ENCODE measurements at places on chromosomes 1 and 21.
A peak's percentile ranks its signal among the peaks of the same experiment; 100 is the strongest.

GRCh38 chr1:170221031-170221430 lies 75.3 kb downstream of the NTMT2 start:
- no peak for DNase-seq

GRCh38 chr1:176211396-176212165 lies 4.5 kb upstream of the COP1 start:
- DNase-seq = no peak

DNA sequence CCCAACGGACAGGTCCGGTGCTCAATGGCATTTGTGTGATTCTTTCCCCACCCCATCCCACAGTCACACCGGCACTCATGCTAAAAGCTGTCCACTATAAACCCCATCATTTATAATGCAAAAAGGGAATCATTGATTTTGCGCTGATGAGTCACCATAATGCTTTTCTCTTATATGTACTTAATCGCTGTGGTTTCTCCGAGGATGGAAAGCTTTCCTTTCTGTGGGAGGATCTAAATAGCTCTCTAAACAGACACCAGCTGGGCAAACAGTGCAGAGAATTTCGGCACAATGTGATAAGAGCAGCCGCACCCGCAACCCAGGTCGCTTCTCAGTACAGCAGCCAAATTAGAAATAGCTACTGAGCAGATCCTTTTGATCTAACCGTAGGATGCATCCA lies 85.6 kb downstream of the SETD4 start:
- peak; percentile 19 for DNase-seq

DNA sequence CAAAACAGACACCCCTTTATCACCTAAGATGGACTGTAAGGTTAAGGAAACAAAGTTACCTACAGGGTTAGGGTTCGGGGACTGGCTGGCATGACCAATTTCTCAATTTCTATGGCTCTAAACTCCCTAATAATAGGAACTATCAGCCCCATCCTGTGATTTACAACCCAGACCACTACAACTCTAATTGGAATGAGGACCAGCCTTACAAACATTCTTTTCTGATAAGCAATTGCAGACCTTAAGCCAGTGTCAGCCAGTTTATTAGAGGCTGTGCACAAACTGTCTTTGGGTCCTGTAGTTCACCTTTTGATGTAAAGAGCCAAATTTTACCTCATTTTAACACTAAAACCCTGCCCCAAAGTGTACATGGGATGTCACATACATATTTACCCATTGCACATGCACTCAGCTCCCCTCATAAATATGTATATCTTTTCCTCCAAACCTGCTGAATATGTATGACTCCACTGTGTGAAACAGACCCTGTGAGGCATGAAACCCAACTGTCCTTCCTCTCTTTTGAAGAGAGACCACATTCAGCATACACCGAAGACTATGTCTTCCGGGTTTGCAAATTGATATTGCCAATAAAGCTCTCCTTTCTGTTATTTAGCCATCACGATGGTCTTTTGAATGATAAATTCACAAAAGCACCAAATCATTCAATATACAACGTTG lies 7.3 kb upstream of the APP start:
- no peak for DNase-seq

DNA sequence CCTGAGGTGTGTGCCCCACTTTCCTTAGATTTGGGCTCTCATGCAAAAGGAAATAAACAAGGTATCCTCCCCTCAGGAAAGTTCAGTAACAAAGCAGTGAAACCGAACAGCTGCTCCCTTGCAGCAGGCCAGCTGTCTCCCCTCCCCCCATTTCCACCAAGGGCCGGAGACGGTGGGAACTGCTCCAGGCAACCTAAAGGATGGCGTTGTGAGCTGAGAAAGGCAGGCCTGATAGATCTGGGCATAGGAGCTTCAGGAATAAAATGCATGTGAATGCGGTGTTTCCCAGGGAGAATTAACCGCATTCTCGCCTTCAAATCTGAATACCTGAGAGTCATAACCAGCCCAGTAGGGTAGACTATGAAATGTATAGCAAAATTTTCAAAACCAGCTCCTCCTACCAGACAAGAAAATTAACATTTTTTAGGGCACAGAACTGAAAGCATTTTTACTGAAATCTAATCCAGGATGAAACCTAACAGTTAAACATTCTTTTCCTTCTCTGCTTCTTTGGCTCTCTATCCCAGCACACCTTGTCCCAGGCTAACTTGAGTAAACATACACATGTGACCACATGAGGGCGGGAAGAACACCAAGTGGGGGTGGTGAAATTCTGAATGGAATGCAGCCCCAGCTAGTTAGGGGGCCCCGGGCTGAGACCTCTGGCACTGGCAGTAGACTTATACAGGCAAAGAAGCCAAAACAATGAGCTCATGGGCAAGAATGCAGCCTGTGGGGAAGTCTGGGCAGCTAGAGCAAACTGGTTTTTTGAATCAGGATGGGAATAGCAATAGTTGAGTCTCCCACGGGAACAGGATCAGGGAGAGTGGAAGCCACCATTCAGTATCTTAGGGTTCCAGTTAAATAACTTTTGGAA lies 11.5 kb downstream of the MCL1 start:
- peak; percentile 97 for DNase-seq

DNA sequence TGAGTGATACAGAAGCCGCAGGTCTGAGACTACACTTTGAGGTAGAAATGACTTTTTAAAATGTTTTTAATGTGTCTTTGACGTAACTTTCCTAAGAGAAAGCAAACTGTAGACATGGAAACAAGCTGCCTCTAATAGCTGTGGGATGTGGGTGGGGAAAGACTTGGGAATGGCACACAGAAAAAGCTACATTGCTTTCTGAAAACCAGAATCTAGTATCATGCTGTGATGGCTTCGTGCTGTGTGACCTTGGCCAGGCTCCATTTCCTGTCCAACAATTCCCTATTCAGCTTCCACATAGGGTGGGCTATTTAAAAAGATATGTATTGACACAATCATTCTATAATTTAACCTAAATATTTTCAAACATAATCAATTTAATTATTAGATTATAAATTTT lies 909.1 kb downstream of the NCAM2 start:
- no peak for DNase-seq

DNA sequence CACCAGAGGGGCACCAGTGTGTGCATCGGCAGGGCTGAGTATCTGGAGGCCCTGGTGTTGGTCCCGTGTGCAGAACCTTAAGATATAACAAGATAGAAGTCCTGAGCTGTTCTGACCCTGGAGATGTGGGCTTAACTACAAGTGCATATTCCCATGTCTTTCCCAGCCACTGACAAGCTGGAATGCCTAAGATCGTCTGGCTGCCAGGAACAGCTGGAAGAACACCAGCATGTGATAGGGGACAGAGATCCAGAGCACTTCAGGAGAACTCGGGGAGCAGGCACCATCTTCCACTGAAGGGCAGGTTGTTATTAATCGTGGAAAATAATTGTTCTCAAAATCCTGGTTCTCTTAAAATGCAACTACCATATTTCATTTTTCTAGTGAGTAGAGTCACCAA lies 419.9 kb upstream of the RUNX1 start:
- DNase-seq = no peak

DNA sequence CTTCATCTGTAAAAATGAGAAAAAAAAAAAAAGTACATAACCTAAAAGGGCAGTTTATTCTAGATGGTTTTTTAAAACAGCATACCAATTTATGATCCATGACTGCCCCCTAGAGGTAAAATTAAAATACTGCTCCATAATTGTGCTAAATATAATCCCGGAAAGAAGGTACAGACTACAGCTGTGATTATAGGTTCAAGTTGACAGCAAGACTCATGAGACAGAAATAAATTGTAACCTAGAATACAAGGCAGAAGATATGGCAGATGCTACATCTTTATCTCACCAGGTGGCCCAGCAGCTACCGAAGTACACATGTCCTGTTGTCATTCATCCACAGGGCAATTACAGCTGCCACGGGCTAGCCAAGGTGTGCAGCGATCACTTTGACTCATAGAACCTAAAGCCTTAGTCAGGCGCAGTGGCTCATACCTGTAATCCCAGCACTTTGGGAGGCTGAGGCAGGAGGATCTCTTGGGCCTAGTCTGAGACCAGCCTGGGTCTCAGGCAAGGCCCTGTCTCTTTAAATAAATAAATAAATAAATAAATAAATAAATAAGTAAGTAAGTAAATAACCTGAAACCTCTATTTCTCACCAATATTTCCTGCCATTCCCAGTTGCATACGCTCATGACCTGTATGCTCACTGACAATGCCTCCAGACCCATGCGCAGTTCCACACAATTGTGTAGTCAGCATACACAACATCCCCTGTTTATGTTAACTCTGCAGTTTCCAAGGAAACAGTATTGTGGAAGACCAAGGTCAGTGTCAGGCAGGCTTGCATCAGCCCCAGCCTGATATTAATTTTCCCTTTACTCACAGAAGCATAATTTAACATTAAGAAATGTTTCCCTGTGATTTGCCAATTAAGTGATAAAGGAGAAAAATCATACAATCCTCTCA lies 18.3 kb upstream of the PPIE start:
- DNase-seq = no peak

DNA sequence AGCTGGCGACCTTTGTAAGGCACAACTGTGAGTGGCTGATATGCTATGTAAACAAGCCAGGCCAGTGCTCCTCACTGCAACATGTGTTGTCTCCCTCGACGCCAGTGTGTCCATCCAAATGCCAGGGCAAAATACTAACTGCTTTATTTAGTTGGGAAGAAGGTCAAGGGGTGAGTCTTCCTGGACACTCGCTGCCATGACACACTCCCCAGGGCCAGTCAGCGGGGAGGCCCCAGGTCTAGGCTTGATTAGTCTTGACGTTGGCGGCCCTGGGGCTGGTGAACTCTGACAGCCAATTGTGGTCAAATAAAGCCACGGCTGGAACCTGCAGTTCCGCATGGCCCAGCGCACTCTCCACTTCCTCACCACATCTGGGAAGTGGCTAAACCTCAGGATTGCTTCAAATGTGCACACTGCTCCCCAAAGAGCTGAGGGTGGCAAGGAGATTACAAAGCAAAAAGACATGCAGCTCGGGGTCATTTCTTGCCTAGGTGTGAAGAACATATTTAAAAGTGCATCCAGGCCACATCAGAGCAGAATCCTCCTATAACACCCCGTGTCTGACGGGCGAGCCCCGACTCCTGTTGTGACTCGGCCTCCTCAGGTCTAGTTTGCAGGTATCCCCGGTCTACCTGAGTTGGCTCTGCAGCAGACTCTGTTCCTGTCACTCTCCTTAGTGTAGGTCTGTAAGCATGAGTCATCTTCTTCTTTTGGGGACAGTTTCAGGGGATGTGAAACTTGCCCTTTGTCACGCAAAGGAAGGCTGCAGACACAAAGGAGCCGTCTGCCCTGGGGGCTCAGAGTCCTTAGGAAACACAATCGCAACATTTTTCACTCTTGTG lies 183.5 kb downstream of the RUNX1 start:
- DNase-seq = no peak

- no peak for DNase-seq
Measured at GRCh38 chr1:29909962-29910361, 673.6 kb downstream of the PTPRU start.

- no peak for DNase-seq
Measured at GRCh38 chr1:221045842-221046831, 166.9 kb downstream of the HLX start.

- DNase-seq = no peak
Measured at GRCh38 chr1:19037659-19038058, 81.2 kb upstream of the IFFO2 start.

GRCh38 chr1:88662723-88663122 lies 21.4 kb upstream of the PKN2 start:
- no peak for DNase-seq

- DNase-seq = no peak
Measured at GRCh38 chr1:175690298-175690697, 53.1 kb downstream of the TNR start.

GRCh38 chr1:231642618-231643017 lies 16.0 kb downstream of the DISC1 start:
- DNase-seq = no peak

DNA sequence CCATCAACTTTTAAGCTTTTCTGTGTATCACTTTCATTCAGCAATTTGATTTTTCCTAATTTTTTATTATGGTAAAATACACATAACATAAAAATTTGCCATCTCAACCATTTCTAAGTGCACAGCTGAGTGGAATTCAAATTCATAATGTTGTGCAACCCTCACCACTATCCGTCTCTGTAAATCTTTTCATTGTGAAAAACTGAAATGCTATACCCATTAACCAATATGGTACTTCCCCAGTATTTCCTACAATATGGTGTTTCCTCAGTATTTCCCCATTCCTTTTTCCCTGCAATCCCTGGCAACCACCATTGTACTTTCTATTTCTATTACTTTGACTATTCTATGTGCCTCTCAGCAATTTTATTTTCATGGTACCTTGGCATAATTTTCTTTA lies 6.8 kb downstream of the STPG1 start:
- DNase-seq = no peak

DNA sequence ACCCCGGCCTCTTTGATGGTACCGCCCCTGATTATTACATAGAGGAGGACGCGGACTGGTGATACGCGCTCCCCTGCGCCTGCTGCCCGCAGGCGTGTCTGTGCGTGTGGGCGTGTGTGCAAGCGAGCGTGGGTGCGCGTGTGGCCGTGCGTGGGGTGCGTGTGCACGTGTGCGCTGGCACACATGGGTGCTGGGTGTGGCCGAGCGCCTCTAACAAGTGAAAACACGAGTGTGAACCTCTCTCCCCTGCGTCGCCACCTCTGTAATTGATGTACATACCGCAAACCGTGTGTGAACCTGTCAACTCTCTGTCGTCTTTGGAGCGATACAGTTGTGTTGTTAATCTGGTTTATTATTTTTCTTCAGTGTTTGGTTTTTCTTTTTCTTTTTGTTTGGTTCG lies 87.8 kb upstream of the TMEM51 start:
- no peak for DNase-seq

DNA sequence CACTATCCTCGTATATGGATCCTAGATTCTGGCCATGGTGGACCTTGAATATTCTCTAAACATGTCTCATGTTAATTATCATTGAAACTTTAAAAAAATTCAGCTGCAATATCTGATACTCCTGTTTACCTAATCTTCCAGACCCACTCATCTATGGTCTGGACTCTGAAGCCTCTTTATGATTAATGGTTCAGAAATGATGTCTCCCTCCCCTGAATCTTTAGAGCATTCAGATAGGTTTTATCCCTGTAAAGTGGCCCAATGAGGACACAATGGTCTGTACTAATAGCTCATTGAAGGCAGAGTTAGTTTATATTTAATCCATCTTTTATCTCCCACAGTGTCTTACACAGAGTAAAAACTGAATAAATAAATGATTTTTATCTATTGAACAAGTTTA lies 53.0 kb upstream of the DUSP10 start:
- no peak for DNase-seq

GRCh38 chr1:219897914-219898313 lies 30.4 kb downstream of the SLC30A10 start:
- DNase-seq = no peak

- DNase-seq = no peak
Measured at GRCh38 chr1:31750858-31751510, 13.2 kb downstream of the ADGRB2 start.

GRCh38 chr1:172882385-172882784 lies 168.4 kb downstream of the TNFSF18 start:
- DNase-seq = no peak

- DNase-seq = no peak
Measured at GRCh38 chr1:242525360-242525722, 844 bp upstream of the PLD5 start.

- no peak for DNase-seq
Measured at GRCh38 chr1:78277253-78277652, 213.5 kb upstream of the PTGFR start.
